ENCODE measurements at places on chromosomes 1 and 21. TPM values are rescaled to one million over a fixed set of nuclear protein-coding genes. Genes with fewer than 3 reads are reported as not detected.

GRCh38 chr1:194870860-194871259 lies 1684.4 kb upstream of the B3GALT2 start:
- DNase-seq, result no peak

DNA sequence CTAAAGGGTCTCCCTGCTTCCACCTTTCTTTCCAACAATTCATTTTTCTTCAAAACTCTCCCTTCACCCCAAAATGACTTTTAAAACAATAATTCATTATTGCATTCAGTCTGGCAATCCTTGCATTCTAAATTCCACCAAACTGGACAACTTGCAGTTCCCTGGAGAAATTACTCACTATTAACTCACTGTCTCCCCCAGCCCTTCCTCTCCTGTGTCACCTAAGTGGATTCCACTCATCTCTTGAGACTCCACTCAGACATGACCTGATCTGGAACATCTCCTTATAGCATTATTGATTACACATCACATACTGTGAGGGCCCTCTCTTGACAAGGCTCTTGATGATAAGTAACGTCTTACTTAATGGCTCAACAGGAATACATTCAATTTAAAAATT lies 257.1 kb downstream of the BRINP2 start:
- DNase-seq, result no peak

GRCh38 chr1:174301295-174302077 lies 142.2 kb downstream of the RABGAP1L start:
- no peak for DNase-seq

- no peak for DNase-seq
Measured at GRCh38 chr1:175433532-175434282, 241.1 kb upstream of the KIAA0040 start.

GRCh38 chr1:166738873-166739272 lies 100.4 kb upstream of the POGK start:
- no peak for DNase-seq

DNA sequence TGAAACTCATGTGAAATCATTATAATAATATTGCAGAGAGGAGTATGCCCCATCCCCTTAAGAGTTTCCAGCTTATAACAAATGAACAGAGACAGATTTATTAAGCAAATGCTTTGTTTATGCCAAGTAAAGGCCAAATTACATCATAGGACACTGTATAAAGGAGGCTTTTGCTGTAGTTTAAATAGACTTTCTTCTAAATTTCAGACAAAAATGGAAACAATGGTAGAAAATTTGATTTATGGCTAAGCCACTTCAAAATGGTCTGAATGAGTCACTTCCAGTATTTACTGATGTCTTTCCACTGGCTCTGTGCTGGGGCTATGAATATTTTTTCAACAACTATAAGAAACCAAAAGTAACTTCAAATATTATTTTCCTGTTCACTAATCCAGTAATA lies 81.1 kb upstream of the ST6GALNAC5 start:
- DNase-seq, result no peak

DNA sequence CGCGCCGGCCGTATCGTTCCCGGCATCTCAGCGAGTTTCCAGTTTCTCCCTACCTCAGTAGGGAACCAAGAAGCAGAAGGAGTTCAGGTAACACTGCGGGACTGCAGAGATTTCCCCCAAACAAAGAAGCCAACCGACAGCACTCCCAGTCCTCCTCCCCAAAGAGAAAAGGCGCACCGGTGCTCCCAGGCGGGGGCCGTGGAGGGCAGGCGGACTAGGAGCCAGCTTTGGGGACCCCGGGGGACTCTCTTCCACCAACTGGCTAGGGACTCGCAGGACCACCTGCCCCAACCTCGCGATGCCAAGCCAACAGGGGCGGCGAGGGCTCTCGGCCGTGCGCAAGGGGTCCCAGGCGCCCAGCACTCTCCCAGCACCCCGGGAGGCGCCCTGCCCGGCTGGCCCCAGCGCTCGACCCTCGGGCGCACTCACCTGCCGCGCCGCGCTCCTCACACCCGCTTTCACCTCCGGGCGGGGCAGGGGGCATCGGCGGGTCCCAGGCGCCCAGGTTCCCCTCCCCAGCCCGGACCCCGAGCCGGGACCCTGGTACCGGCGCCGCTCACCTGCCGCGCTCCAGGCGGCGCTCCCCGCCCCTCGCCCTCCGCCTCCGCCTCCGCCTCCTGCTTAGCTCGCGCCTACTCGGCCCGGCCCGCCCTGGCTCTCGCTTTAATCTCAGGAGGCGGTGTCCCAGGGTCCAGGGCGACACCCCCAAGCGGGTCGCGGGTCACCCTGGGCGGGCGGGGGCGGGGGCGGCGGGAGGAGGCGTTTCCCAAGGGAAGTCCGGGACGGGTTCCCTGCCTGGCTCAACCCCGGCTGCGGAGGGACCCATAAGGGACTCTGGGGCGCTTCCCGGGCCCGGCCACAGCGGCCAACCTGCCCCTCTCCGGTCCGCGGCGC lies at the start of gene TMPRSS2:
Gene TMPRSS2 (minus strand): TSS at position 638 of the 894 bp plus-strand sequence. CDS start 10,025 bp downstream, outside the sequence.
- DNase-seq, result no peak

GRCh38 chr1:154759196-154759595 lies 110.9 kb downstream of the KCNN3 start:
- no peak for DNase-seq

DNA sequence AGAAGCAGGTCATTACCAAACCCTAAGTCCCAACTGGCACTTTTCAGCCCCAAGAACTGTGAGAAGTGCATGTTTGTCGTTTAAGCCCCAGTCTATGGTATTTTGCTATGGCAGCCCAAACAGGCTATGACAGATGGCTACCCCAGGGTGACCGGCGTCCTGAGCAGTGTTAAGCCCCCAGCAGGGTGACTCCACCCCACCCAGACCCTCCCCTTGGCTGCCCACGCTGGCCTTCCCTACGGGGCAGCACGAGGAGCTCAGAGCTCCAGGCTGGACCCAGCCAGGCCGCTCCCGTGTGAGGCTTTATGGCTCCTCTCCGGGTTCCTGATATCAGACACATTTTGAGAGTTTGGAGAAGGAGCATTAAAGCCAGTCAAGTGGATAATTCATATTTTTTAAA lies 684.0 kb downstream of the PTPRU start:
- no peak for DNase-seq

IL19 gene
- polyA plus RNA-seq, result 0.37 TPM

SLAMF6 gene
- 2.3 TPM for polyA plus RNA-seq
